HL-60 (cell line): ENCODE measurements at places on chromosomes 7 and 10.

- no peak for DNase-seq
These were observed 89.2 kb downstream of the CXCL12 start for GRCh38 chr10:44295644-44296241.

DNA sequence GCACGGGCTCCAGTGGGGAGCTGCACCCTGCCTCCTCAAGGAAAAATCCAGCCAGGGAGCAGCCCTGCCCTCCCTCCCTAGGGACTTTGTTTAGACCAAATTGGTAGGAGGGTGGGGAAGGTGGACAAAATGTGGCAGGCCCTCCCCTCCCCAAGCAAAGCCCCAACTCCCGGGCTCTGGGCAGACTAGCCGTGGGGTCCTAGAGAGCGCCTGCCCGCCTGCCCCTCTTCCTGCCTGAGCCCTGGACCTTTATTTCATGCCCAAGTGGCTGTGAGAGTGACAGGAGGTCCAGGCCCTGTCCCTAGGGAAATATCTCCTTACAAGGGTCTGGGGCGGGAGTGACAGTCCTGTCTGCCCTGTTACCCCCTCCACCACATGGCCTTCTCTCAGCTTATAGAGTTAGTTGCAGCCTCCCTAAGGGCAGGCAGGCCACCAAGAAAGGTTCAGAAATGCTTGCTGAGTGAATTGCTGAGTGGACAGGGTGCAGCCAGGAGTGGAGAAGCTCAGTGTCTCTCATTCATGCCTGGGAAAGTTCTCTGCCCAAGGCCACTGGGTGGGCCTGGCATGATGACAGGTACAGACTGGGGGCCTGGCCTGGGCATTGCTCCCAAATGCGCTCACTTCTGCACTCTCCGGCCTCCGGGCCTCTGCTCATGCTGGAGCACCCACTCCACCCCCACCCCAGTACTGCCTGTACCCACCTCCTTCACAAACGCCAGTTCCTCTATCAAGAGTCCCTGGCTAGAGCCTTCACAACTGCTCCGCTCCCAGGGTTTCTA, 25.2 kb downstream of the DNAJB12 start:
- DNase-seq: peak; percentile 80

DNA sequence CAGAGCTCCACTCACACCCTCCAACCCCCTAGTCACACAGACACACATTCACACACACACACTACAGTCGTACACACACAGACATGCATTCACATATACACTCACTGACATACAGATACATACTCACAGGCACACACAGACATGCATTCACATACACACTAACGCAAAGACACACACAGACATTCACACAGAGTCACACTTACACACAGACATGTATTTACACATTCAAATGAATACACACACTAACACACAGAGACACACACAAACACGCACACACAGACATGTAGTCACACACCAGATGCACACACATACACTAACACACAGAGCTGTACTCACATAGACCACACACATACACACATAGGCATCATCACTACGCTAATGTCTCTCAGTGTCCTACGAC, 58.0 kb upstream of the MYL10 start:
- no peak for DNase-seq

GRCh38 chr10:58291538-58292174, 22.7 kb downstream of the CISD1 start:
- DNase-seq: no peak

DNA sequence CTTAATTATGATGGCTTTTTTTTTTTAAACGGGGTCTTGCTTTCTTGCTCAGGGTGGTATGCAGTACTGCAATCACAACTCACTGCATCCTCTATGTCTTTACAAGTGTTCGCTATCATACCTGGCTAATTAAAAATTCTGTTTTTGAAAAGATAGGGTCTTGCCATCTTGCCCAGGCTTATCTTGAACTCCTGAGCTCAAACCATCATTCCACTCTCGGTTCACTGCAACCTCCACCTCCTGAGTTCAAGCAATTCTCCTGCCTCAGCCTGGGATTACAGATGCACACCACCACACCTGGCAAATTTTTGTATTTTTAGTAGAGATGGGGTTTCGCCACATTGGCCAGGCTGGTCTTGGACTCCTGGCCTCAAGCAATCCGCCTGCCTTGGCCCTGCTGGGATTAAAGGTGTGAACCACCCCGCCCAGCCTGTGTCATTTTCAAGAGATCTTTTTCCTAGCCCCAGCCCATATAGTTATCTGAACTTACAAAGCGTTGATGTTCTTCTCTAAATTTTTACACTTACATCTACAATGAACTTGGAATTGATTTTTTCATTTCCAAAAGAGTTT, 6.0 kb downstream of the HNRNPF start:
- no peak for DNase-seq

GRCh38 chr7:140592964-140593671, 47.5 kb downstream of the DENND2A start:
- DNase-seq: no peak

GRCh38 chr7:139853506-139854123, 24.6 kb downstream of the TBXAS1 start:
- no peak for DNase-seq

DNA sequence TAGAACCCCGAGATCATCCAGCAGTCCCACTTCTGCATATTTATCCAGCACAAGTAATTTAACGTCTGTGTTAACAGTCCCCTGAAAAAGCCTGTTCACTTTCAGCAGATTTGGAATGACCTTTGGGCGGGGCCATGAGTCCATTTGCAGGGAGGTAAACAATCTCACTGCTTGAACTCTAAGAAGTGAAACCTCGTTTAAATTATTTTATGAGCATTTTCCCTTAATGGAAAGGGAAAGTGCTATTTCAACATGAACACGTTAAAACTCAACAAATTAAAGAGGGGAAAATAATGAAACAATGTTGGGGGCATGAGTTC, 282.8 kb downstream of the GATA3 start:
- DNase-seq: no peak

- no peak for DNase-seq
These were observed 23.3 kb downstream of the ADCY1 start for GRCh38 chr7:45597286-45597984.

DNA sequence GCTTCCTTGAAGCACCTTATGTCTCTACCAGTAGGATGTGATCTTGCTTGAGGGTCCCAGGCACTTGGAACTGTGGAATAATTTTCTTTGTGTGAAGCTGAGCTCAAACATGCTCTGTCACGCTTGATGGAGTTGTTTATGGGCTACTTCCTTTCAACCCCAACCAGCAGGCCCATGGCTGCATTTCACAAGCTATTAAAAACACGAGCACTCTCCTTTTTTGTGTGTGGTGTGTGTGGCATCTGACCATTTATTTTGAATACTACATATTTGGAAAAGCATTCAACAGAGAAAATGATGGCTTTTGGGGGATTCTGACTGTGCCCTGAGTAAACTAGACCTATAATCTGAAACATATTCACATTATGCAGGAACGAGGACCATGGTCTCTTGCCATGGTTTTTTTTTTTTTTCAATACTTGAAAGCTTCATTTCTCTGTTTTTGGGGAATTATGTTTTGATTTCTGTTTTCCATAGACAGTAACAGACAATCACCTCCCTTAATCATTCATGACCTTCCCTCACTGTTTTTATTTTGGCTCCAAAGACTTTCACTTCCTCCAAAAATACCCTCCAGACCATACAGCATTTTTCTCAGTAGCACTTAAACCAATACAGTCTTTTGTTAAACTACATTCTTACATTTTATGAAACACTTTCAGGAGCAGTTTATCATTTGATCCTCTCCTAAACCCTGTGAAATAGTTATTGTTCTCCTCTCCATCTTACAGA, 233.6 kb upstream of the BMPER start:
- no peak for DNase-seq

DNA sequence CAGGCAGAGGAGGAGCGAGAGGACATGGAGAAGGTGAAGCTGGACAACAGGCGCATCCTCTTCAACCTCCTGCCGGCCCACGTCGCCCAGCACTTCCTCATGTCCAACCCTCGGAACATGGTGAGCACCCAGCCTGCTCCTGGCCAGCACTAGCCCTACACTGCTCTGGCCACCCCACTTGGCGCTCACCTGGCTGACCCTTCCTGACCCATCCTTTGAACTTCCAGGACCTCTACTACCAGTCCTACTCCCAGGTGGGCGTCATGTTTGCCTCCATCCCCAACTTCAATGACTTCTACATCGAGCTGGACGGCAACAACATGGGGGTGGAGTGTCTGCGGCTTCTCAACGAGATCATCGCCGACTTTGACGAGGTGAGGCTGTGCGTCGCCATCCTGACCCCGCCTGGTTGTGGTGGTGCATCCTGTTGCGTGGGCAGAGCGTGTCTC, 129.2 kb downstream of the ADCY1 start:
- DNase-seq: no peak

GRCh38 chr7:114413761-114414155, 857 bp upstream of the FOXP2 start:
- no peak for DNase-seq

GRCh38 chr10:133439517-133440461, 14.0 kb upstream of the SCART1 start:
- DNase-seq: no peak

GRCh38 chr10:124492266-124492665, 30.6 kb downstream of the LHPP start:
- no peak for DNase-seq

DNA sequence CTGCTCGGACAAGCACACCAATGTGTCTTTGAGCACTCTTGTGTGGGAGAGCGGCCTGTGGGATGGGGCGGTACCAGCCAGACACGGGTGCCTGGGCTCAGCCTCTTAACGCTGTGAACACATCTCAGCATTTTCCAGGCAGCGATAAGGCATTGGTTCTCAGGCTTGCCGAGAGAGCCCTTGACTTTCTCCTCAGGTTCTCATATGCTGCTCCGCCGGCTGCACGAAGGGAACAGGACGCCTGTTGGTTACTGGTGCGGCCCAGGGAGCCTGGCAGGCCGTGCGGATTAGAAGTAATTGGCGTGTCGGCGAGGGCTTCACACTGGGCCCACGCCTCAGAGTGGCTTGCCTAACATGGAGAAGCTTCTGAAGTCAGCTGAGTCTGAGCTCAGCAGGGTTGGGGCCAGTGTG, 456.7 kb upstream of the FOXK1 start:
- DNase-seq: no peak

GRCh38 chr10:28125701-28126100, 126.8 kb upstream of the ODAD2 start:
- DNase-seq: no peak

- DNase-seq: no peak
These were observed 2.2 kb upstream of the SAP25 start for GRCh38 chr7:100575746-100576383.

DNA sequence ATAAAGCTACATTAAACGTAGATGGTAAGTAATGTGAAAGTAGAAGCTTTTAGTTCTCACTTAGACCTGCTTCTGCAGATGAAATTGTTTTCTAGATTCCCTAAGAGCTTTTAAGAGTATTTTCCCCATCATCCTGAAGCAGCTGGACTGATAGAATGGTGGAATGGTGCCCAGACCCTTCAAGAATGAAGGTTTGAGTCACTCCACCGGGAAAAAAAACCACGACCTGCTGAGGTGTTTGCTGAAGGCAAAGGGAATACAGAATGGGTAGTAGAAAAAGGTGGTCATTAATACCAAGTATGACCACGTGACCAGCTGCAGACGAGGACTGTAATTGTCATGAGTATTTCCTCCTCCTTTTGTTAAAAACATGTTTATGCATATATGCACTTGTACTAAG, 79.2 kb upstream of the PTPRZ1 start:
- no peak for DNase-seq

DNA sequence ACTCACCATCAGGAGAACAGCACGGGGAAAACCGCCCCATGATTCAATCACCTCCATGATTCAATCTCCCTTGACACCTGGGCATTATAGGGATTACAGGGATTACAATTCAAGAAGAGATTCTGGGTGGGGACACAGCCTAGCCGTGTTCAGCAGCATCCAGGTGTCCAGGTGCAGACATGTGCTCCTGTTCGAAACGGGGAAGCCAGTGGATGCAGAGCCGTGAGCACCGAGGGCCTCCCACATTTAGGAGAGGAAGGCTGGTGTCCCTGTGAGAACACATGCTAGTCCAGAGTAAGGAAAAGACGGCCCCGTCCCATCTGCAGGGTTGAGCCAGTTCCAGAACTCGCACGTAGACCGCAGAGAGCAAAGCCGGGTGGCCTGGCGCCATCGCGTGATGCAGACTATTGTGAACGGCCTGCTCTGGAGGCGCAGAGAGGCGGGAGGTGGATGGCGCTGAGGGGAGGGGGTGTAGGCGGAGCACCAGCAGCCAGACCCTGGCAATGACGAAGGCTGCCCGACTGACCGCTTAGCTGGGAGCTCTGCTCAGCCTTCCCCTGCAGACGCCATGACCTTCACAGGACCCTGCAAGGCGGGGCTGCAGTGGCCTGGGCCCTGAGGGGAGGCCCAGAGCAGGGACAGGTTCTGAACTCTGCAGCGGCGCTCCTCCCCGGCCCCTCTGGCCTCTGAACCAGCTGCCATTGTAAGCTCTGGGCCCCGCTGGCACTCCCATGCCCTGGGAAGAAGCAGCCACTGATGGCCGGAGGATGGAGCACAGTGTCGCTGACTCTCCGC, 141.6 kb upstream of the TCERG1L start:
- DNase-seq: no peak

DNA sequence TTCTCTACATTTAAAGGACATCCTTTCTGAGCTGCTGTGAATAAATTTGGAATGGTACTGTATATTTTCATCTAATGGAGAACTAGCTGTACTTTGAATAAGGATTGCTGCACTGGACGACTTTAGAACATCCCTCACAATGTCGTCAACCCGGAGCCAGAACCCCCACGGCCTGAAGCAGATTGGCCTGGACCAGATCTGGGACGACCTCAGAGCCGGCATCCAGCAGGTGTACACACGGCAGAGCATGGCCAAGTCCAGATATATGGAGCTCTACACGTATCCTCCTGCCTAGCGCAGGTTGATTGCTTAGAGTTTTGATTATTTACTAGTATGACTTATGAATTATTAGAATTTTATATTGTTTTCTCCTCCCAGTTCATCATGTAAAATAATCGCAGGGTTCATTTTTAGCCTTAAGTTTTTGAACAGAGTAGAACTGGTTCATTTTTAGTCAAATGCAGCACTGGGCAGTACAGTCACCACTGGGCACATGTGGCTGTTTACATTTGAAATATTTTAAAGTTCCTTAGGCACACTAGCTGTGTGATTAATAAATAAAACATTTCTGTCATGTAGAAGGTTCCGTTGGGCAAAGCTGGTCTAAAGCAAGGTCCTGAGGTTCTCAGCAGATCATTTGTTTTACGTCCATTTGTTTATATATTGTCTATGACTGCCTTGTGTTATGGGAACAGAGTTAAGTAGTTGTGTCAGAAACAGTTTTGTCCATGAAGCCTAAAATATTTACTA, 31.5 kb downstream of the CUL1 start:
- DNase-seq: no peak

DNA sequence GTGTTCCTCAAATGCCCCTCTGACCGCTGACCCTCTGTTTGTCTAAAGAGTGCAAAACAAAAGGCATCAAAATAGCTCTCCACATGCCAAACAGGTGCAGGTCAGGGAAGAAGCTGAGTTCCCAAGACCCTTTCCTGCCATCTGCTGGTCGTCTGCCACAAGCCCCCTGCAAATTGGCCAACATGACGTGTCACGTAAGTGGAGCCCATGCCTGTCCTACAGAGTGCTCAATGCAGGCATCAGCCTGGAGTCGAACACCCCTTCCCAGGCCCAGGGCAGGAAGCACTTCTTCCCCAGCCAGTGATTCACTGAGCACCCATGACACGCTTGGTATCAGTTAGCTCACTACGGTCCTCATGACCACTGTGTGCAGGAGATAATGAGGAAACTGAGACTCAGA, 14.1 kb downstream of the TMEM72 start:
- DNase-seq: peak; percentile 56

GRCh38 chr7:31975546-31975945, 94.7 kb downstream of the PDE1C start:
- no peak for DNase-seq
